ENCODE measurements at places on chromosomes 6 and 20. TPM values are rescaled to one million over a fixed set of nuclear protein-coding genes. Genes with fewer than 3 reads are reported as not detected.

CGA gene
- 30.3 TPM for total RNA-seq

HCRTR2 gene
- not detected for total RNA-seq

GDAP1L1 gene
- 1.8 TPM for total RNA-seq

DNA sequence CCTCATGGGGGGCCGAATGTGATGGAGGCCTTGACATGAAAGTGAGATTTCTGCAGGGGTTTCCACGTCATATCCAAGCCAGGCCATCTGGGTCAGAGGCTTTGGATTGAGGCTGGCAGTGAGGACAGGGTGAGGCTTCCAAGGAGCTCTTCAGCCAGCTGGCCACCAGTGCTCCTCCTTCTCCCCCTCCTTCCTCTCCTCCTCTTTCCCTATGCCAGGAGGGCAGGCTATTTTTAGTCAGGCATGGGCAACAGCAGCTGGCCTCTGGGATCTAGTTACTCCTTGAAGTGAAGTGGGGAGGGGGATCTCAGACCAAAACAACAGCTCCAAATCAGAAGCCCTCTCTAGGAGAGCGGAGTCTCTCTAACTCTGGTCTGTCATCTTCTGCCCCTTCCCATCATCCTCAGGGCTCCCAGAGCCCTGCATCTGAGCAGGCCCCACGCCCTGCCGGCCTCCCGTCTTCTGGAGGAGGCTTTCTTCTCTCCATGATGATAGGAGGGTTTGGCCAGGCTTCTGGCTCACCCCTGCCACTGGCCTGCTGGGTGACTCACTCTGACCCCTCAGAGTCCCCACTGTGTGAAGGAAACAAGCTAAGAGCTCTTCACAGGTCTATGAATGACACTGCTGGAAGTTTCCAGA, 612 bp downstream of the TNNC2 start:
- no peak overlapping the region for H3K27ac ChIP-seq
- DNase-seq, result no peak
- H3K36me3 ChIP-seq, result no peaks in the 10 kb centered on the region
- peaks cover 18% of the 10 kb centered on the region for H3K4me1 ChIP-seq

DNA sequence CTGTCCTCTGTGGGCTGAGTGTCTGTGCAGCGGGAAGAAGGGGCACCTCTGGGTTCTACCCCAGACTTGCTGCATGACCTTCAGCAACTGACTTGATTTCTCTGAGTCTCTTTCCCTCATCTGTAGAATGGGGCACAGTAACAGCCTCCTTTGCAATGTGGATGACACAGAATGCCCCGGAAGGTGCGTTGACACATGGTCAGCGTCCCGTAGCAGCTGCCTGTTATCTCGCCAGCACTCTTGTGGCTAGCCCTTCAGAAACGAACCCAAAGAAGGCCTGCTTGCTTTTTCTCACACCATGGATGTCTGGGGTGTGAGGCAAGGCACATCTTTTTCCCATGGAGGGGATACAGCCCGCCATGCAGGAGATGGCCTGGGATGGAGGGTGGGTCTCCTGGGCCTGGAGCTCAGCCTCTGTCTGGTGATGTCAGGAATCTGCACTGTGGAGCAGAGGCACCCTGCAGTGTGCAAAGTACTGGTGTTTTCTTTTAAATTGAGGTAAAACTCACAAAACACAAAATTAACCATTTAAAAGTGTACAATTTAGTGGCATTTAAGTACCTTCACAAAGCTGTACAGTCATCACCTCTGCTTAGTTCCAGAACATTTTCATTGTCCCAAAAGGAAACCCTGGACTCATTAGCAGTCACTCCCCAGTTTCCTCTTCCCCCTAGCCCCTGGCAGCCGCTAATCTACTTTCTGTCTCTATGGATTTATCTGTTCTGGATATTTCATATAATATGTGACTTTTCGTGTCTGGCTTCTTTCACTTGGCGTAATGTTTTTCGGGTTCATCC, 59.8 kb upstream of the FAM83D start:
- DNase-seq, result no peak
- no peaks in the 10 kb centered on the region for H3K36me3 ChIP-seq
- no peak overlapping the region for H3K27ac ChIP-seq
- H3K27me3 ChIP-seq, result peaks cover 17% of the 10 kb centered on the region

DNA sequence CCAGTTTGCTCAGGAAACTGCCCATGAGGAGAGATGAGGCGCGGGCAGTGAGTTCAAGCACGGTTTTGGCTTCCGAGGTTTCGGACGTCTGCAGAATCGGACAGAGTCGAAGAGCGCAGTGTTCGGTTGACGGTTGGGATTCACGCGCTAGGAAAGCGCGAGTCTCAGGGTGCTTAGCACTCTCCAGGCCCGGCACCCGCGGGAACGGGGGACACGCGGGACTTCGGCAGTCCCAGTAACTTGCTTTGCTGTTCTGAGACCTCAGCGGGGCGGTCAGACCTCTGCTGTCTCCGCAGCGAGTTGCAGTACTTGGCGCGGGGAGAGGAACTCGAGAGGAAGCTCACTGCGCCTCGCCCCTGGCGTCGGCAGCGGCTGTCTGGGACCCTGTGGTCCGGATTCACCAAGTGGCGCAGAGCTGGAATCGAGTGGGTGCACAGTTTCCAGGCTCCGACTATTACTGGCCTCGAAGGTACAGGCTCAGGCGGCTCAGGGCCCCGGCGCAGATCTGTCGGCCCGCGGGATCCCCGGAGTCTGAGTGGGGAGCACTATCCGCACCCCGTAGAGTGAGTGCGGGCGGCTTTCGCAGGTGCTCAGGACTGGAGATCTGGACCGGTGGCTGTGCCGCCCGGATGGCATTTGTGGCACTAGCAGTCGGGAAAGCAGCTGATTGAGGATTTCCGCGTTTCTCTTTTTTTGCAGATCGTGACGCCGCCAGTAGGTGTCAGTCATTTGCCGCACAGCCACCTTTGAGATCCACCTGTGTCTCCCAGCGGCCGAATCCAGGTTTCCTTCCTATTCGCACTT, at the start of gene POM121L2:
Gene POM121L2, minus strand, starts transcription at position 128 of the 804 bp plus-strand sequence. Its CDS starts 103 bp downstream, at position 25.
- no peaks in the 10 kb centered on the region for H3K4me1 ChIP-seq
- no peaks in the 10 kb centered on the region for H3K36me3 ChIP-seq
- H3K27me3 ChIP-seq, result peaks cover 88% of the 10 kb centered on the region
- peak within 1 kb of the TSS; percentile 40 for H3K27ac ChIP-seq
- DNase-seq, result no peak

DNA sequence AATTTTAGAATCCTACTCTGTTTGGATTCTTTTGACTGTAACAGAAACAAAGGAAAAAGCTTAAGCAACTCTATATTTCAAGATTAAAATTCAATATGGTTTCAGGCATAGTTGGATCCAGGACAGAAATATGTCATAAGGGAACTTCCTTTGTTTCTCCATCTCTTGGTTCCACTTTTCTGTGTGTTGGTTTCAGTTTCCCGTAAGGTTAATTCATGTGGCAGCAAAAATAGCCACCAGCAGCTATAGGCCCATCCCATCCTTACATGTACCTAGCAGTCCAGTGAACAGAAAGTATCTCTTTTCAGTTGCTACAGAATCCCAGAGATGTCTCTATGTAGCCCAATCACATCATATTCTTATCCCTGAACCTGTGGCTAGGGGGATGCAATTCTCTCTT, 8.8 kb upstream of the FAM8A1 start:
- DNase-seq, result no peak
- H3K4me3 ChIP-seq, result no peak overlapping the region
- no peaks in the 10 kb centered on the region for H3K27me3 ChIP-seq
- no peaks in the 10 kb centered on the region for H3K4me1 ChIP-seq
